WTC11 (cell line): ENCODE measurements at places on chromosomes 6 and 20. TPM values are rescaled to one million over a fixed set of nuclear protein-coding genes. Genes with fewer than 3 reads are reported as not detected.

The TRMT6 gene
- total RNA-seq, result 15.4 to 17.2 TPM (median 16.7 TPM) in 3 replicates

The NT5E gene
- total RNA-seq, result 0.62 to 0.94 TPM (median 0.81 TPM) in 3 replicates

The TFB1M gene
- total RNA-seq, result 40.7 to 43.6 TPM (median 41.8 TPM) in 3 replicates

The HSPA1B gene
- total RNA-seq, result 75.3 to 105 TPM (median 96.4 TPM) in 3 replicates

The FOXC1 gene
- total RNA-seq, result 6.1 to 10.7 TPM (median 7.2 TPM) in 3 replicates

The PRSS35 gene
- 2.7 to 6.7 TPM (median 3.1 TPM) in 3 replicates for total RNA-seq

The PPIL4 gene
- total RNA-seq, result 24.8 to 28.1 TPM (median 27.7 TPM) in 3 replicates

The KPNA5 gene
- total RNA-seq, result 10.0 to 12.7 TPM (median 12.2 TPM) in 3 replicates

The RCAN2 gene
- 3.4 to 3.9 TPM (median 3.8 TPM) in 3 replicates for total RNA-seq

The HCRTR2 gene
- total RNA-seq, result not detected in 3 replicates

The NEDD9 gene
- 7.0 to 9.8 TPM (median 8.3 TPM) in 3 replicates for total RNA-seq

- DNase-seq, result no peak
These were observed 625 bp downstream of the ABT1 start for GRCh38 chr6:26597389-26597766.

DNA sequence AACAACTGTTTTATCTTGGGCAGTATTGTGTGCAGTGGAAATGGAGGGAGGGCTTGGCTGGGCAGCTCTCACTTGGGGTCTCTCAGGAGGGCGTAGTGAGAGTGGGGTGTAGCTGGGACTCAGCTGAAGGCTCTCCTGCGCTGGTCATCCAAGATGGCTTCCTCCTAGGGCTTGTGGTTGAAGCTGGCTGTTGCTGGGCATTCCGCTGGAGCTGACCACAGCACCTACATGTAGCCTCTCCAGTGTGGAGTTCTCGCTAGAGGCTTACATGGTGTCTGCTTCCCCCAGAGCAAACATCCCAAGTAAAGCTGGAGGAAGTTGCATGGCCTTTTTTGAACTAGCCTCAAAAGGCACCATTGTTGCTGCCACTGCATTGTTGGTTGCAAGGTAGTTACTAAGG is 344.1 kb upstream of the MARCKS start:
- DNase-seq, result no peak

GRCh38 chr6:12420626-12421025 is 130.5 kb downstream of the EDN1 start:
- no peak for DNase-seq

- no peak for DNase-seq
These were observed 205.6 kb upstream of the GGTLC1 start for GRCh38 chr20:24194143-24194542.

GRCh38 chr6:132365281-132365907 is 35.9 kb downstream of the MOXD1 start:
- DNase-seq, result no peak

DNA sequence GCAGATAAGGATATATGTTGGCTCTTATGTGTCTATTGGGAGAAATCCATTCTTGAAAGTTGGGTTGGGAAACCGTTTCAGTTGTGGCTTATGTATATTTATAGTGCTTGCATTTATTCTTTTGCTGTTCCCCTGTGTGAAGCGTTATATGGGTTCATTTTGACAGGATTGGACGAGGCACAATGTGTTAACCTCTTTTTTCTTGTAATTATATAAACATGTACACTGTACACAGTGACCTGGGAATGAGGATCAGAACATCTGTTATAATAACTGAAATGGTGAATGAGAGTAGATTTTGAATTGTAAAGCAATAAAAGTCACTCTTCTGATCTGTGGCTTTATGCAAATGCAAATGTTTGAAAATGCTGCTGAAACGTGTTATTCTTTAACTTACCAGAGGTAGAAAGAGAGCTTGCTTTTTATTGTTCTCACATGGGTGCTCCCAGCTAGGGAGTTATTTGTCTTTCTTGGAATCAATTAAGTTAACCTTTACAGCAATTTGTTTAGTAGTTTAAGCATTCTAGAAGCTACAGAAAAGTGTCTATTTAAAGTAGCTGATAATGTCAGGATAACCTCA is 213.7 kb downstream of the GRIK2 start:
- DNase-seq, result no peak

- no peak for DNase-seq
These were observed 40.8 kb upstream of the NXT1 start for GRCh38 chr20:23309781-23310180.

- DNase-seq, result no peak
These were observed 754.4 kb upstream of the MARCKS start for GRCh38 chr6:113102761-113103160.

DNA sequence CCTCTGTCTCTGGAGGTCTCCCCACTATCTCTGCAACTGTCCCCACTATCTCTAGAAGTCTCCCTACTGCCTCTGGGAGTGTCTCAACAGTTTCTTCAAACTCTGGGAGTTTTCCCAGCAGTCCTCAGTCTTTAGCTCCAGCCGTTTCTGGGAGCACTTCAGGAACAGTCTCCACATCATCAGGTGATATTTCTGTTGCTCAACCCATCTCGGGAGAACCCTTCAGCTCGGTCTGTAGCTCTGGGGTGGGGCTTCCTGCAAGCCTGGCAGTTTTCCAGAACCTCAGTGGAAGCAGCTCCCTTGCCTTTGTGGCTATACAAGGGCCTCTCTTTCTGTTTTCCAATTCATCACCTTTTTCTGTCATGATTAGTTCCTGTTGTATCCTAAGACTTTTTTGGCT is 3.0 kb upstream of the SFTA2 start:
- DNase-seq, result no peak

- DNase-seq, result no peak
These were observed 54.3 kb upstream of the IYD start for GRCh38 chr6:150314230-150315188.

DNA sequence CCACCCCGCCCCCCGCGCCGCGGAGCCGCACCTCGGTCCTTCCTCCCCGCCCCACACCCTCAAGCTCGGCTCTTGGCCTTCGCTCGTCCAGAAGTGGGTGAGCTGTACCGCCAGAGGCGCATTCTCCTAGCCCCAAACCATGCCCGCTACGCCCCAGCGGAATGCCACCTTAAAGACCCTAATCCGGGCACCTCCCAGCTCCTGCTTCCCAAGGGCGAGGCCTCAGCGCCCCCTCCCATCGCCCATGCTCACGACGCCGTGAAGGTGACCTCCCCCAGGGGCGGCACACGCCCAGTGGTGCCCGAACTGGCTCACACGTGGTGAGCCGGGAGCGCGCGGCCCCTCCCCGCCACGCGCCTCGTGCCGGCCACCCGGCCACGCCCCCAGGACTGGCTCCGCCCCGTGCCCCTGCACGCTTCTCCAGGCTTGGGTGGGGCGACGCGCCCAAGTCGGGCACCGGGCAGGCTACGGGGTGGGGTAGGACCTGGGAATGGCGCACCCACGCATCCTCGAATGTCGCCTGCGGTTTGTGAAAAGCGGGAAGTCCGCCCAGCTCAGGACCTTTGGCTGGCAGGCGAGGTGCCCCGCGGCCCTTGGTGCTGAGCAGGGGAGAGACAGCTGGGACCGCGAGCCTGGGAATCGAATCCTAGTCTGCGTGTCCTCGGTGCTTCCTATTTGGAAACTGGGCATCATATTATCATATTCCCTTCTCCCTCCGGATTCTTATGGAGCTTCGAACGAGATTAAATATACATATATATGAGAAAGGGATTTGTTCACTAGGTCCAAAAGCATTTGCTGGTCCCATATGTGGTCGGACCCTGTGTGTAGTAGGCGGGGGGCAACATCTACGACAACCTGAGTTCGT is 941 bp upstream of the SOX12 start:
- peak; percentile 91 for DNase-seq

DNA sequence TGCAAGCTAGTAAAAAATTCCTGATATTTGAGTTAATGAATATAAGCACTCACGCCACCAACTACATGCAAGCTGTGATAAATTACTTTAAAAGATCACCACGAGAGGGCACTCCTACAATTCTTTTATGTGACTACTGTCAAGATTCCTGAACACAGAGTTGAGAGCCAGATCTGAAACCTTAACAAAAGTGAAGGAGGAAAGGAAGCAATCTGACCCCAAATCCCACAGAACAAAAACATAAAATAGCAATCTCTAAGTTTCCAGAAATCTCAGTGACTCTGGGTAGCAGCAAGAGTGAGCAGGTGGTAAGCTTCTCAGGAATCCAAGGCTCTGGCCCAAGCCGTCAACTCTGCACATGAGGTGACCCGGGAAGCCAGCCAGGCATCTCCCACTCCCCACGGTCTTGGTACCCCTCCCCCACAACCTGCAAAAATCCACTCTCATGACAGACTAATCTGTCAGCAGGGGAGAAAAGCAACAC is 55.1 kb downstream of the STAU1 start:
- DNase-seq, result no peak

DNA sequence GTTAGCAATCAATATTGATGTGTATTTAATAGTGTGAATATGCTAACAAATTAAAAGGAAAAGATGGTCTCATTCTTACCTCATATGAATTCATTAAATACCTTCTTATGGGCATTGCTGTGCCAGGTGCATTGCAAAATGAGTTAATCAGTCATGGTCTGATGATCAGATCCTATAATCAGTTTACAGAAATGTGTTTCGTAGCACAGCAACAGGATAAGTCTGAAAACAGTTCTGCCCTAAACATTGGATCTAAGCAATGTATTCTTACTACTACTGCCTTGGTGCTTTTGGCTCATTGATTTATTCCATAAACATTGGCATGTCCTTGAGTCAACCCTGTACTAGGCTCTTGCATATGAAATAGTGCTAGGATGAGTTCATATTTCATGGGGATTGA is 417.0 kb upstream of the JAG1 start:
- no peak for DNase-seq

- DNase-seq, result no peak
These were observed 2.6 kb upstream of the RSPH3 start for GRCh38 chr6:159002432-159003155.

DNA sequence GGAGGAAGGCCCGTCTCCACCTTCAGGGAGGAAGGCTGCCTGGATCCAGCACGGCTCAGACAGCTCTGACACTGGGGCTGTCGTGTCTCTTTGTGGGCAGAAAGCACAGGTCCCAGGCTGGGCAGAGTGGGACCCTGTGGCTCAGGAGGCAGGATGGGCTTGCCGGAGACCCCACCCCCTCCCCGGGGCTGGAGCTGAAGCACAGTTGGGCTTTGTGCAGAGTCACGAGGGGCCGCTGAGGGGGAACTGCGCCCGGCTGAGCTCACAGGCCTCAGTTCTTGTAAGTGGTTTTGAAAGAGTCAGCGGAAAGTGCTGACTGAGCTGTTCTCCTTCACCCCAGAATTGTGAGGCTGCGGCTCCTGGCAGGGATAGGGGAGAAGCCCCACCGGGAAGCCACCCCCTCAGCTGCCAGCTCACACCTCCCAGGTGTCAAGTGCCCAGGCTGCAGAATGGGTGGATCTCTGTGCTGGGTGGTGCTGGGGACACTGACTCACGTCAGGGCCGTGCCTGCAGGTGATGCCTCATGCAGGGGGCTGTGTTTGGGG is 145.5 kb upstream of the RNF24 start:
- DNase-seq, result peak; percentile 30

DNA sequence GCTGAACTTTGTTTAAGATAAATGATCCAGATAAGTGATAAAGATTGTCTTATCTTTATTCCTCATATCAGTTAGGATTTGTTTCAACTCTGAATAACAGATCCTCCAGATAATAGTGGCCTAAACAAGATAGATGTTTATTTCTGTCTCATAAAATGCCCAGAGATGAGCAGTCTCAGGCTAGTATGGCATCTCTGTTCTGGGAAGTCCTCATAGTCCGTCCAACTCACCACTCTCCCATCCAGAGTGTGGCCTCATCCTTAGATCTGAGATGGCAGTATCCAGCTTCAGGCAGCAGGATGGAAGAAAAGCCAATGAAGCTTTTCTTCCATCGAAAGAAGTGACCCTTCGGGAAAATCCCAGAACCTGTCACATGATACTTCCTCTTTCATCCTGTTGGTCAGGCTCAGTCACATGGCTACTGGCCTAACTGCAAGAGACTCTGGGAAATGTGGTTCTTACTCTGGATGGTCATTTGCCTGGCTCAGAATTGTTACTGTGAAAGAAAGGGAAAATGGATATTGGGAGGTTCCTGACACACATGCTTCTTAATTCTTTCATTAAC is 29.4 kb upstream of the TAGAP start:
- no peak for DNase-seq

DNA sequence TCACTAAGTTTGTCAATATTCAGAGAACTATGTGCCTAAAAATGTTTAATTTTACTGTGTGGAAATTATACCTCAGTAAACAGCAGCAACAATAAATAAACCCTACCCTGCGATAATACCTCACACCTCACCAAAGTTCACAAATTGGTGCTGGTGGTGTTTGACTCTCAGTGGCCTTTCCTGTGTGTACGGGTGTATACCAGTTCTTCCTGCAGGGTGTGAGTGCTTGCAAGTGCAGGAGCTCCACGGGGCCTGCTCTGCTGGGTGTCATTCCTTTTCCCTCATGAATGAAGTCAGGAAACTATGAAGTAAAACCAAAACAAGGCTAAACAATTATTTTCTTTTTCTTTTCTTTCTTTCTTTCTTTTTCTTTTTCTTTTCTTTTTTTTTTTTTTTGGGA is 4.1 kb upstream of the ENPP5 start:
- DNase-seq, result no peak

- DNase-seq, result no peak
These were observed 184.5 kb downstream of the KIF16B start for GRCh38 chr20:16388731-16389130.

- DNase-seq, result no peak
These were observed 25.5 kb downstream of the DDO start for GRCh38 chr6:110389689-110390382.

- DNase-seq, result no peak
These were observed 21.3 kb downstream of the TTPAL start for GRCh38 chr20:44496976-44497375.

DNA sequence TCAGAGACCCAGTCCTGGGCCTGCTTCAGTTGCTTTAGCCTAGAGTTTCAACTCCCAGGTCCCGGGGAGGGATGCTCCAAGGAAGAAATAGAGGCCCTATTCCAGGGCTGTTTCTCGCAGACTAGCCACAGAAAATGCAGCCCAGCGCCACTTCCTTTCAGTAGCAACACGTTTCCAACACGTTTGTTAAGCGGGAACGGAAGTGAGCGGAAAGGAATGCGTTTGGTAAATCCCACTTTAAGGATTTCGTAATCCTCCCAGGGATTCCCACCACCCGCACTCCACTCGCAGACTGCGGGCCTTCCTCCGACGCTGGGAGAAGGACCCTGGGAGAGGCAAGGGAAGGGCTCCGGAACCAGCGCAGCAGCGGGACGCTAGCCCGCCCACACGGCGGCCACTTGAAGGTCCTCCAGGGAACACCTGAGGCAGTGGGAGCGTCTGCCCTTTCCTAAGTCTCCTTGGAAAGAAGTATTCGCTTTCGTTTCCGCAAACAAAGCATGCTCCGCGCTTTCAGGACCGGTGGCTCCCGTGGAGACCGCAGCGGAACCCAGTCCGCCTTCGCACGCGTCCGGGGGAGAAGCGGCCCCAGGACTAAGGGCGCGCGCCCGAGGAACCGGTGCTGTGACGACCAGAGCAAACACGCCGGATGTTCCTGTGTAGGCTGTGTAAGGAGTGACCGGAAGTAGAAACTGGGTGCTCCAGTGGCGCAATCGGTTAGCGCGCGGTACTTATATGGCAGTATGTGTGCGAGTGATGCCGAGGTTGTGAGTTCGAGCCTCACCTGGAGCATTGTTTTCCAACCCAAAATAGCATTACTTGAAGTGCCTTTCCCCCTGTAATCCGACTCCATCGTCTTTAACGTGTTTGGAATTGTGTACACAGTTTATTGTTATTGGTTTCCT is 227.6 kb upstream of the PRSS16 start:
- peak; percentile 88 for DNase-seq

GRCh38 chr6:106872049-106872448 is 102.5 kb downstream of the CD24 start:
- no peak for DNase-seq
